ENCODE measurements at places on chromosomes 4 and X.

DNA sequence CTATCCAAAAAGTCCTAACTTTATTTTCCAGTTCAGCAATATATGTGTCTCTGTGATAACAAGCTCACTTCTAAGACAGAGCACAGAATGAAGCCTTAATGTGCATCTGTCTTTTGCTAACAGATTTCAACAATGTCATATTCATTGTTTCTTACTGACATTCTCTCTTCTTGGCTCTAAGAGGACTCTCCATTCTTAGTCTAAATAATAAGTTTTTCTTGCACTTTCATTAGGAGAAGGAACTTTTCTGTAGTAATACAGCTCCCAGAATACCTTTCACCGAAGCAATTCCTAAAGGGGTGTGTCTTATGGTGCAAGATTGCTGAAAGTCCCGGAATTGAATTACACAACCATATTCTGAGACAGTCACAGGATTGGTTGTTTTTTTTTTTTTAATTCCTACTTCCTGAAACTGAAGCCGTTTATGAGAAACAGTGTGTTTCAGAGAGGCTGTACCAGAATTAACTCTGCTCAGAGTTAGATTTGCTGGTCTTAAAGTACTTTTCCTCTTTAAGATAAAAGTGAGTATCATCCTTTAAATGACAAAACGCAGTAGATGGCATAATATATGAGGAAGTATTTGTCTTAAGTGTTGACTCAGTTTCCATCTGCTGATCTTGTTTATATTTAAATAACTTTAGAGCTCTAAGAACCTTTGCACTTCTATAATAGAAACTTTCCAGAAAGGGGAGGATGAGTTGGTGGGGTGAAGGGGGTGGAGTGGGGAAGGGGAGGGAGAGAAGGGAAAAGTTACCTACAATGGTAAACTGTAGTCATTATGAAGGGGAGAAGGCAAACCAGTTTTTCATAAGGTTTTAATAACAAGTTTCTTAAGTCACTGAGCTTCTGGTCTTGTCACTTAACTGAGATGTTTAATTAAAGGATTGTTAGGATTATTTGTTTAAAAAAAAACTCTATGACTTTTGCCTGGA, at the start of gene ALPK1:
TSS of gene ALPK1 (plus strand) at position 421 of the 932 bp plus-strand sequence.
- DNase-seq = no peak

DNA sequence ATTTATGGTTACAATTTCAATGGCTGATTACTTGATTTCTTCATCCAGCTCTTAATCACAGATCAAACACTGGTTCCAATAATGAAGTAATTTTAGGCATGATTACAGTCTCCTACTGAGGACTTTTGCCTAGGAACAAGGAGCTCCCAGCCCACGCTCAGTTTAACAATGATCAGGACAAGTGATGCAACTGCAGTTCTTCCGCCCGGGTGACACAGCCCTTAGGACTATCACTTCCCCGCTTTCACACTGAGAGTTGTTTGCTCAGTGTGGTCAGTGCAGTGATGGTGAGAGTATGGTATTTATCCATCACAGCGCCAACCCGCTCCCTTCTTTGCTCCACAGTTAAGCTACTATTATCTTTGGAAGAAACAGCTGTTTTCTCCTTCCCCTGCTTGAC, 203.2 kb upstream of the MBNL3 start:
- DNase-seq = peak; percentile 23

DNA sequence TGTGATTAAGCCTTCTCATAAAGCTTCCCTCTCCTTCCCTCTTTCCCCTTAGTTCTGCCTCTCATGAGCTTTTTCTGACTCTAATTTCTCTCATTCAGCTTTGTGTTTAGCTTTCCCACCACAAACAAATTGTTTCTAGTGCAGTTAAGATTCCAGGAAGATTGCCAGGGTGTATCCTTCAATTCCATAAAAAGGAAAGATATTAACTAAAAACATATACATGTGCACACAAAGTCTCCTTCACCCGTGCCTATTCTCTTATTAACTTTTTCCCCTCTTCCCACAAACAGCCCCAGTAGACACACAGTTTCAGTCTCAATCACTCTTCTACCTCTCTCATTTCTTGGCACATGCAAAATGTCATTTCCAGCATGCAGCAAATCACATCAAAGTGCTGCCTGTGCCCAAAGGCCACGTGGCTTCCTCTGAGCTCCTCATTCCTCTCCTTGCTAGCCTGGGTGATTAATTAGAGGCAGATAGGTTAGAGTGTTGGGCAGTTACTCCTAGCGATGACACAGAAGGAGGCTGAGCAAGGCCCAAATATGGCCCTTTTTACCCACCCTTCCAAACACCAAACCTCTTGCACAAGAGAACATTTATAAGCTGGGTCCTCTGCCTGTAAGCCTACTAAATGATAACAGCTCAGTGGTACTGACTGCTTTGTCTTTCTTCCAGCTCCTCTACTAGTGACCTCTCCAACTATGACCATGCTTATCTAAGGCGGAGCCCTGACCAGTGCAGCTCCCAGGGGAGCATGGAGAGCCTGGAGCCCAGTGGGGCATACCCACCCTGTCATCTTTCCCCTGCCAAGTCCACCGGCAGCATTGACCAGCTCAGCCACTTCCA, 159.6 kb downstream of the SOWAHB start:
- peak; percentile 66 for DNase-seq

DNA sequence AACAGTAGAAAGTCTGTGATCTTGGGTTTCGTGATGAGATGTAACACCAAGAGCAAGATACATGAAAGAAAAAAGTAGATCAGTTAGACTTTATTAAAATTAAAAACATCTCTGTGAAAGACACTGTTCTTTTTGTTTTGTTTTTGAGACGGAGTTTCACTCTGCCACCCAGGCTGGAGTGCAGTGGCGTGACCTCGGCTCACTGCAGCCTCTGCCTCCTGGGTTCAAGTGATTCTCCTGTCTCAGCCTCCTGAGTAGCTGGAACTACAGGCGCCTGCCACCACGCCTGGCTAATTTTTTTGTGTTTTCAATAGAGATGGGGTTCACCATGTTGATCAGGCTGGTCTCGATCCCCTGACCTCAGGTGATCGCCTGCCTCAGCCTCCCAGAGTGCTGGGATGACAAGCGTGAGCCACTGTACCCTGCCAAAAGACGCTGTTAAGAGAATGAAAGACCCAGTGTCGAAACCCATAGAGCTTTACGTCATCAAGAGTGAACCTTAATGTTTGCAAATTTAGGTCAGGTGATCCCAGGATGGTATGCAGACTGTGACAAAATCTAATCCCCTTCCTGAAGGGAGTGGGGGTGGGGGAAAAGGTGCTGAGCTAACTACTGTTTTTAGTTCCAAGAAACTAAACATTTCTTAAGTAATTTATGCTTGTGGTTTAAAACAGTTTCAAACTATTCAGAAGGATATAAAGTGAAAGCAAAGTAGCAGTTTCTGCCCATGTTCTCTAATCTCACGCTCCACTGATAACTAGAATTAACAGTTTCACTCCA, 8.0 kb downstream of the OFD1 start:
- no peak for DNase-seq

DNA sequence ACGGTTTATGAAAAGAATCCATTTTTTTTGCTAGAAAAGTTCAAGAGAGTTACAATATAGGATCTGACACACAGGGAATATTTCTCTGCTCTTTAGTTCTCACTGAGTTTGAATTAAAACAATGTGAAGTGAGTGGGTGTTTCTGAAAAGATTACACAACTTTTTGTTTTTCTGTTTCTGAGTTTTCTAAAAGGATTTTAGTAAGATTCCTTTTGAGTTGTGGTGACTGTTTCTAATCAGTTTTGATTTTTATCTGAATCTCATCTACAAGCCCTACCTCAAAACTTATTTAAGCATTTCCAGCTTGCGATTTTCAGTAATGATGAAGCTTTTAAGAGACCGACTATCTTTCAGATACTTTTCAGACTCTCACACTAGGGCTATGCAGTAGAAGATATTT, 141.7 kb downstream of the GPAT3 start:
- DNase-seq = no peak

GRCh38 chr4:114076899-114077570, 97.6 kb upstream of the ARSJ start:
- DNase-seq = no peak

GRCh38 chrX:85065512-85066198, 62.0 kb downstream of the APOOL start:
- DNase-seq = no peak

- DNase-seq = no peak
Measured at GRCh38 chr4:121597346-121597934, 99.3 kb downstream of the ANXA5 start.
